ENCODE measurements at places on chromosomes 11 and 22.

GRCh38 chr11:134339756-134340155 lies 8.0 kb downstream of the GLB1L2 start:
- DNase-seq, result no peak

- DNase-seq, result no peak
Measured at GRCh38 chr11:36264011-36264972, 24.9 kb downstream of the COMMD9 start.

DNA sequence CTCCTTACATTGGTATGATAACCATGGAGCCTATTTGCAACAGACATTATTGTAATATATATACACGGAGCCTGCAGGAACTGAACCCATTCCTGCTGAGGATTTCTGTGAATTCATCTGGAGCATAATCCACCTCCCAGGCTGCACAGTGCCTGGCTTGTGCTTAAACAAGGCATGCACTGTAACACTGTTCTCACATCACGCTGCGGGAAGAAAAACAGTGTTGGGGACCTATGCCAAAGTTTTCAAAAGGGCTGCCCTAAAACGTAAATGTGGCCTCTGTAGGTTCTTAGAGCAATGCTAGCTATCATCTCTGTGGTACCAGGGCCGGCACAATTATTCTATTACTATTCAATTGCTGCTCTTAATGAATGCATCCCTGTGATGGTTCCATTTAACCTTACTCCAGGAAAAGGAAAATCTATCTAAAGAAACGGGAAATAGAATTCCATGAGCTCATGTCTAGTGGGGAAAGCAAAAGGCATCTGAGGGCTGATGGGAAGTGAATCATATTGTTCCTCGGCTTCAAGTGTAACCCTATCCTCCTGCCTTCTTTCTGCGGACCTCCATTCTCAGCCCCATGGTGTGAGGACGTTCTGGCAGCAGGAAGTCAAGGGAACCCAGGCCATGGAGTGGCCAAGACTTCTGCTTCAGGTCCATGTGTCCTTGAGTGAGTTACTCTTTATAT lies 525.5 kb downstream of the SOX6 start:
- no peak for DNase-seq

GRCh38 chr22:25786165-25786564 lies 44.2 kb downstream of the MYO18B start:
- DNase-seq, result no peak

- peak; percentile 76 for DNase-seq
Measured at GRCh38 chr22:46829117-46829891, 66.9 kb downstream of the TBC1D22A start.

- DNase-seq, result no peak
Measured at GRCh38 chr11:86802146-86802545, 1.8 kb downstream of the PRSS23 start.

All from AG04450 (cell line).